Upper lobe of left lung (tissue), 6 donors: ENCODE measurements at places on chromosomes 1 and 21.

DNA sequence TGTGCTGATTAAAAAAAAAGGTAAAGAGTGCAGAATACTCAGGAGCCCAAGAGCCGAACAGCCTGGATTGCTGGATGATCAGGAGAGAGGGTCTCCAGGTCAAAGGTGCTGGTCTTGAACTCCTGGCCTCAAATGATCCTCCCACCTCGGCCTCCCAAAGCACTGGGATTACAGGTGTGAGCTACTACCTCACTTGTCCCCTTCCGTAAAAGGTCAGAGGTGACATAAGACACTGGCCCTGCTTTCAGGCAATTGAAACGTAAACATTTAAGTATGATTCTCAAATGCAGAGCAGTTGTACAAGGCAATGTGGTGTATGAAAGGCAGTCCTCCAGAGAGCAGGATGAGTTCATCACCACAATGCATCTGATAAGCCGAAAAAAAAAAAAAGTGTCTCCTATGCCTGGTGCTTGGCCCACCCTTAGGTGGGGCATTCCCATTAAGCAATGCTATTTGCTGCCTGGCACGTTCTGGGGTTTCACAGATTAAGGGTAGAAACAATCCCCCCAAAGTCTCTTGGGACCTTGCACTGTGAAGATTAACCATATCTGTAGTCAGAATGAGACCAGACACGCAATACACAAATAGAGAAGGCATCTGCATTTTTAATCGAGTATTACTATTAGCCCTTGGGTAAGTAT, 47.7 kb downstream of the PARP1 start:
- no peak overlapping the region for H3K4me3 ChIP-seq
- peaks cover 17% of the 10 kb centered on the region for H3K36me3 ChIP-seq
- H3K27me3 ChIP-seq = no peaks in the 10 kb centered on the region
- no peak for DNase-seq
- no peak overlapping the region for H3K27ac ChIP-seq

DNA sequence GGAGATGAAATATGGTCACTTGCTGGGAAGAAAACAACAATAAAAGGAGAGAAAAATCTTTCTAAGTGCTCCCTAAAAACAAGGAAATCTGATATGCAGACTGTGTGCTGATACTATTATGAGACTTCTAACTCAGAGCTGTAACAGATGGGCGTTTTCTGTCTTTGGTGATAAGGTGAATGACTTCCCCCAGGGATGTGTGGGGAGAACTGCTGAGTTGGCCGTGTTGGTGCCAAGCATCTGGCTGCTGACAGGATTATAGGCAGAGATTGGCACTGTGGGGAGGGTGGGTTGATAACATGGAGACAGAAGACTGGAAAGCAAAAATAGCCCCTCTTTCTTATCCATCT, 438.5 kb upstream of the PLXNA2 start:
- no peaks in the 10 kb centered on the region for H3K4me1 ChIP-seq
- H3K36me3 ChIP-seq = no peaks in the 10 kb centered on the region
- H3K4me3 ChIP-seq = no peak overlapping the region
- H3K27ac ChIP-seq = peak overlapping the region; percentile 8
- DNase-seq = no peak

DNA sequence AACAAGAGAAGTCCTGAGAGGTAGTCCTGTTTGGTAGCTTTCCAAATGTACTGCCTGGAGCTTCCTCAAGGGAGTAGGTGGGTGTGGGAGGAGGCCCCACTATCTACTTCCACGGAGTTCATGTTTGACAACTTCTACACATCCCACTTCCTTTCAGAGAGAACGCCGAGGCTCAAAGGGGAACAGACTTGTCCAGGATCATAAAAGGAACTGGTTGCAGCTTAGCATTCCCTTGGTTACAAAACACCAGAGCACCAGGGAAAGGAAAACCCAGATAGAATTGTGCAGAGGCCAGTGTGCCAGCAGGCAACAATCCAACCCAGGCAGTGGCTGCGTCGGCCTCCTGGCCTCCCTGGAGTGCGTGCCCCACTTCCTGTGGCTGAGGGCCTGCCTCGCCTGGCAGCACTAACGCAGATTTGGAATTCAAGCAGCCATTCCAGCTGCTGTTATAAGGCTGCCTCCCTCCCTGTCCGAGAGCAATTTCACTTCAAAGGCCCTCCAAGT, 4.2 kb upstream of the RAP1GAP start:
- peaks cover 45% of the 10 kb centered on the region for H3K4me1 ChIP-seq
- DNase-seq = peak; percentile 85
- H3K4me3 ChIP-seq = no peak overlapping the region

- no peak overlapping the region for H3K27ac ChIP-seq
- H3K27me3 ChIP-seq = no peaks in the 10 kb centered on the region
- no peak for DNase-seq
- peaks cover 5% of the 10 kb centered on the region for H3K4me1 ChIP-seq
- peaks cover 16% of the 10 kb centered on the region for H3K36me3 ChIP-seq
- H3K4me3 ChIP-seq = no peak overlapping the region
Measured at GRCh38 chr21:33348706-33349105, 23.9 kb downstream of the IFNAR1 start.

GRCh38 chr1:46401964-46402626, 8.0 kb downstream of the FAAH start:
- H3K4me1 ChIP-seq = peaks cover 22% of the 10 kb centered on the region
- no peaks in the 10 kb centered on the region for H3K27me3 ChIP-seq
- peak overlapping the region; percentile 42 for H3K27ac ChIP-seq
- DNase-seq = no peak
- no peaks in the 10 kb centered on the region for H3K36me3 ChIP-seq
